ENCODE measurements at places on chromosomes 12 and 14.
A peak's percentile ranks its signal among the peaks of the same experiment; 100 is the strongest.

DNA sequence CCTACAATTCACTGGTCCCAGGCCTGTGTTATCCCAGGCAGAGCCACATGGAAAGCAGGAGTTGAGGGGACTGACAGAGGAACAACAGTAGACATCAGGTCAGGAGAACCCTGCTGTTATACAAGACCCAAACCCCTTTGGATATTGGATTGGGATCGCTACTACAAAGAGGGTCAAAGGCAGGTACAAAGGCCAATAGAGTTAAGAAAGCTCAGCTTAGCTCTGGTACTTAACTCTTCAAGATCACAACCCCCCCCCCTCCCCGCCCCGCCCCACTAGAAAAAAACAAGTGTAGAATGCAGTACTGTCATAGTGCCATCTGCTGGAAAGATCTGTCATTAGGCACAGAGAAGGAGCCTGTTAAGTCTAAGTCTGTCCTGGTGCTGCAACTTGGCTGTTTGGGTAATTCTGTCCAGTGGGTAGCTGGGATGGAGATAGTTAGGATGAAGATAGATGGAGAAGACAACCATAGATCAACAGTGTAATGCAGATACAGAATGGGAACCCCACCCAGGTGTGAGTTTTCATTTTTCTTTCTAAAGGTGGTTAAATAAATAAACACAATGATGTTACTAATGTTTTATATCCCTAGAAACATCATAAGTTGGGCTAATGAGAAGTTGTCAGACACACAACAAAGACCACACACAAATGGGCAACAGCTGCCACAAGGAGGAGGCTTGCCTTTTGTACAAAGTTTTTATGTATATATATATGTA, 17.2 kb downstream of the REM2 start:
- no peak for DNase-seq

- no peak for DNase-seq
Measured at GRCh38 chr12:6430124-6430989, 14.4 kb upstream of the CD27 start.

- DNase-seq = no peak
Measured at GRCh38 chr14:80664576-80664975, 277.0 kb downstream of the CEP128 start.

DNA sequence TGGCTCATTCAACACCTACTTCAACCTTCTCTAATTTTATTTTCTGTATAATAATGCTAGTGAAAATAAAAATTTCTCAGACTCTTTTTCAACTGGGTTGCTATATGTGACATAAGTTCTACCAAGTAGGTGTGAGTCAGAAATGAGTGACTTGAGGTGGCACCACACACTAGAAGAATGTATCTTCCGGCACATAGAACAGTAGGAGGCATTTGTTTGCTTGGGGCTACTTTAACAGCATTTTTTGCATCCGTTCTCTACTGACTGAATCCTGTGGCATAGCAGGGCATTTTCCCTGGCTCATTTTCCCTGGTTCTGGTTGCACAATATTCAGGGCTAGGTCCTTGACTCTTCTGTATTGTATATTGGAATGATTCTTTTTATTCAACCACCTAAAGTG, 194.0 kb upstream of the SLC16A7 start:
- no peak for DNase-seq

DNA sequence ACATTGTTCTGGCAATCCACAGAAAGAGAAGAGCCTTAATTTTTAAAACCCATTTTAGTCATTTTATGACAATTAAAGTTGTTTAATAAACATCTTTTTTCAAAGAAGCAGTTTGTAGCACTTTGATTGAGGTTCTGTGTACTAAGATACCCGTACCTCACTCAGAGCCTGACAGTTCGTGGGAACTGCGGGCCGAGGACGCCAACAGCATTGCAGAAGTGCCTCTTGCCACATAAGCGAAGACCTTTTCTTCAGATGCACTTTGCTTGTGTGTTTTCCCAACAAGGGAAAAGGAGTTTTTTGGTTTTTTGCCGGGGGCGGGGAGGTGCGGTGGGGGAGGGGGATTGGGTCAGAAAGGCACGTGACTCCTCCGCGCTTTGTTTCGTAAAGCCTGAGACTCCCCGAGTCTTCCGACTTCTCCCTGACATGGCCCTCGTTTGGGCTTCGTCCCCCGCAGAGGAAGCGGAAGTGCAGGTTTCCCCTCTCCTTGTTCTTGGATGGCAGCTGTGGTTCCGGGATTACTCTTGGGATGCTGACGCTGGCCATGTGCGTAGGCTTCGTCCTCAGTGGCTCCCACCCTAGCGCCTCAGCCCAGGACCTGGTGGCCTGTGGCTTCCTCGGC, 70.8 kb downstream of the WDR20 start:
- DNase-seq = no peak

GRCh38 chr12:1878695-1879094, 39.8 kb downstream of the CACNA2D4 start:
- no peak for DNase-seq

DNA sequence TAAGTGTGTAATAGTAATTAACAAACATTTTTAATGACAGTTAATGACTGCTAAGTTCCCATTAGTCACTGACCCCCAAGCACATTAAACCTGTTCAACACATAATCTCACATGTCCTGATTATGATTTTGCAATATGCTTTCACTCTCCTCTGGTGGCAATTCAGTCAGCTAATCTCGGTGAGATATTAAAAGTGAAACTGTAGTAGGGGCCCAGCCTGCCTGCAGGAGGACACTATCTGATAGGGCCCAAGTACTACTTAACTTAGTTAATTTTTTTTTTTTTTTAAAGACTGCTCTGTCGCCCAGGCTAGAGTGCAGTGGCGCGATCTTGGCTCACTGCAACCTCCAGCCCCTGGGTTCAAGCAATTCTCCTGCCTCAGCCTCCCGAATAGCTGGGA, 48.8 kb downstream of the CIT start:
- no peak for DNase-seq

GRCh38 chr12:67804168-67804567, 155.6 kb downstream of the DYRK2 start:
- peak; percentile 10 for DNase-seq

DNA sequence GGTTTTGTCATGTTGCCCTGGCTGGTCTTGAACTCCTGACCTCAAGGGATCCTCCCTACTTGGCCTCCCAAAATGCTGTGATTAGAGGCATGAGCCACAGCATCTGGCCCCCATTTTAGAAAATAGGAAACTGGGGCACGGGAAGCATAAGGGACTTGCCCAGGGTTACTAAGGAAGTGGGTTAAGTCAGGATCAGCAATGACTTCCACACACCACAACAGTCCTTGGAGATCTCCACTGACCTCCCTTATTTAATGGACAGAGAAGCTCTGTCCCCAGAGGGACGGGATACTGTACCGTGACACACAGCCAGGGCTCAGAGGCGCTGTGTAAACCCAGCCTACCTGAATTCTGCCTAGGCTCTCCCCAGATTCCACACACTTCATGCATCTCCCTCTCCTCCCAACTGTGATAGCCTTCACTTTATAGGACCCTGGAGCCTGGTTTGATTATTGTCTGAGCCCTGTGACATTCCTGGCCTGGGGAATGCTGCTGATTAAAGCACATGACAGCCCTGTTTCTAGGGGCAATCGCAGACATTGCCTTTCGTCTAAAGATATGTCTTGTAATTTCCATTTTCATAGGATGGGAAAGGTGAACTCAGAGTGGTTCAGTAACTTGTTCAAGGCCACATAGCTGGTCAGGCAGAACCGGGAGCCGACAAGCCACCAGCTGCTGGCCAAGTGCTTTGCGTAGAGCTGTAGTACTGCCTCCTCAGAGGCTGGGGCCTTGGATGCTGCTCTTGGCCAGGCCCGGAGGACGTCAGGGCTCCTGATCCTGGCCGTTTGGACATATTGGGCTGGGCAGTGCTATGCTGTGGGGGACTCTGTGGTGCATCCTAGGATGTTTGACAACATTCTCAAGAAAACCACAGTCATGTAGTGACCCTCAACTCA, 20.8 kb downstream of the SERPINA1 start:
- DNase-seq = no peak

DNA sequence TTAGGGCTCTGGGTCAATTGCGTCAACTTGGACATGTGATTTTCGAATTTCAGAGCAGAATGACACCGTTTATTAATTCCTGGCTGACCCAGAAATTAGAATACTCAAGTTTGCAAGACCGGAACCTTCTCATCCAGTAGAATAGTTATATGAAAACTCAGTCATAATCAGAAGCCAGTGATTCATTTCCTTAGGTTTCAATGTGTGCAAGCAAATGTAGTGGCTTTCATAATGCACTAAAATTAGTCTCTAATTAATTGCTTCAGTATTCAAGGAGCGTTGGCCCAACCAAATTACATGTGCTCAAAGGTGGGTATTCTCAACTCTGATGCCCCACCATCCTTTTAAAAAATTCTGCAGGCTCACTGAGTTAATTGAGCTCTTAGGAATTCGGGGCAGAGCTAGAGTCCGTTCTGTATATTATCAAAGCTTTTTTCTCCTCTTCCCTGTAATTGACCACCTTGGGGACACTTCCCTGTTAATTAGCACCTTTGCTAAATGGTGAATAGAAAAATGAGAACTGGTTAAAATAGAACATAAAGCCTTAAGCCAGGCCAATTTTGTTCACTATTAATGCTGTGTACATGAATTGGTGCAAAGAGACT, 55.4 kb downstream of the DAO start:
- DNase-seq = no peak

DNA sequence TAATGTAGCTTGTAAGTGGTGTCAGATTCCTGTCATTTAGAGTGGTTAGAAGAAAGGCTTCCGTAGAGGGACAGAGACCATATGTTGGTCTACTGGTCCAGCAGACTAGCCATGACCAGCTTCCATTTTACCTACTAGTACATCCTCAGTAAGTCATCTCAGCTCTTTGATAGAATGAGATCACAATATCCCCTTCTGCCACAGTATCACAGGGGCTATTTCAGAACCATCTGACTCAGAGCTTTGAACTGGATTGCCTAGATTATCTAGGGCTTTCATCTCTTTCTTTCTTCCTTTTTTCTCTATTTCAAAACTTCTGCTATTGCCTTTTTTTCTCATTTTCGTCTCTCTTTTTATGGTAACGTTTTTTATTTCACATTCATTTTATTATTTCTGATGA, 4.7 kb downstream of the ZDHHC17 start:
- no peak for DNase-seq

DNA sequence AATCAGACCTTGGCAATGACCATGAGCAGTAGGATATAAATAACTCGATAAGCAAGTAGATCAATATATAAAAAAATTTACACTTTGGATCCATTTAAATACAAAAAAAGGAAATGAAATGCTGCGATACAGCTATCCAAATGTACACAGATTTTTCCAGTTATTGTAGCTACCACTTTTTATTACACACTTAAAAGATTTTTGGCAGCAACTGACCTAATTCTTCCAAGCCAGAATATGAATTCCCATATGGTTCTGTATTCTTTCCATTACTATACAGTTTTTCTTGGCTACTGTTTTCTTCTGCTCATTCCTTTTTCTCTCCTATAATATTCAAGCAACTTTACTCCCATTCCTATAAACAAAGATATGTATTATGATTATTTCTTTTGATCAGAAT, 52.2 kb downstream of the TMTC1 start:
- DNase-seq = no peak

DNA sequence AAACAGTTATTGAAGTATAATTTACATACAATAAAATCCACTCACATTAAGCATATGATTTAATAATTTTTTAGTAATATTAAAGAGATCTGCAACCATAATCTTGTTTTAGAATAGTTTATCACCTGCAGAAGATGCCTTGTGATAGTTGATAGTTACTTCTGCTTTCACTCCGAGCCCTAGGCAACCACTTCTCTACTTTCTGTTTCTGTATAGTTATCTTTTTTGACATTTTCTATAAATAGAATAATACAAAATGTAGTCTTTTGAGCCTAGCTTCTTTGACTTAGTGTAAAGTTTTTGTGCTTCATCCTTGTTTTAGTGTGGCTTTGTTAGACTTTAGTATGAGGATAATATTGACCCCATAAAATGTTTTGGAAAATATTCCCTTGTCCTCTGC, 111.0 kb downstream of the MNAT1 start:
- no peak for DNase-seq

- DNase-seq = no peak
Measured at GRCh38 chr14:98593361-98593761, 678.6 kb downstream of the BCL11B start.

DNA sequence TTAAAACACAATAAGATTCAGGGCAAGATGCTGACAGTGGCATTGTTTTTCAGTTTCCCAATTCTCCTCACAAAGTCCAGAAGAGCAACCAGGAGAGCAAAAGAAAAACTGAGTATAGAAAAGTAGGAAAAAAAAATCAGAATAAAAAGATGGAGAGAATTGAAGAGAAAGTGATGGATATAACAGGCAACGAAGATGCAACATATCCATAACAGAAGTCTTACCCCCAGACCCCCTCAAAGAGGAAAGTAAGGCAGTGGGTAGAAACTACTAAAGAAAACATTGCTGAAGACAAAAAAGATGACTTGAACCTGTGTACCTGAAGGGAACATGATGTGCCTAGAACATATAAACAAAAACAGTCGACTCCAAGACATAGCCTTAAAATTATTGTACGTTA, 10.6 kb downstream of the TCL1A start:
- no peak for DNase-seq

DNA sequence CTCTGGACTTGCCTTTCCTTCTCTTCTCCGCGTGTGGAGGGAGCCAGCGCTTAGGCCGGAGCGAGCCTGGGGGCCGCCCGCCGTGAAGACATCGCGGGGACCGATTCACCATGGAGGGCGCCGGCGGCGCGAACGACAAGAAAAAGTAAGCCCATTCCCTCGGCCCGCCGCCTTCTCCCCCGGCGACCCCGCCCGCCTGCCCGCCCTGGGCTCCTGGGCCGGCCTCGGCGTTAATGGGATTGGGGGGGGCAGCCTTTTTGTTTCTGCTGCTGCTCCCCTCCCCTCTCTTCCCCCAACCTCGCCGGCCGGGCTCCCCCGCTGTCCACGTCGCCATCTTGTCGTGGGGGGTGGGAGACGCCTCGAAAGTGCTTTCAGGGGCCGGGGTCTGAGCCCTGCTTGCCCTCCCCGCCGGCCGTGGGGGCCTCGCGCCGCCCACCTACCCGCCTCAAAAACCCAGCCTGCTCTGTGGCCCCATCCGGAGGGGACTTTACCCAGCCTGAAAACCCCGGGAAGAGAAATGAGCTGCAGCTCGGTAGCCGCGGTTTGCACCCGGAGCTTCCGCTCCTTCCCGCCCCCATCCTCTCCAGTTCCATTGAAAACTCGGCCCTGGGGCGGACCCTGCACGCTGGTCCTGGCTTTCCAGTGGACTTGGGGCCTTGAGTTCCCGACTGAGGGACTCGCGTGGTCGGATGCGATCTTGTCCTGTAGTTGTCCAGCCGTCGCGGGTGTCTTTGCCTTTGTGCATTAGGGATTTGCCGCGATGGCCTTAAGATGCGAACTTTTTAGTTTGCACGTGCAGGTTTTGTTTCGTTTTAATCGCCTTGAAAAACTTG, 598 bp downstream of the HIF1A start:
- DNase-seq = no peak

DNA sequence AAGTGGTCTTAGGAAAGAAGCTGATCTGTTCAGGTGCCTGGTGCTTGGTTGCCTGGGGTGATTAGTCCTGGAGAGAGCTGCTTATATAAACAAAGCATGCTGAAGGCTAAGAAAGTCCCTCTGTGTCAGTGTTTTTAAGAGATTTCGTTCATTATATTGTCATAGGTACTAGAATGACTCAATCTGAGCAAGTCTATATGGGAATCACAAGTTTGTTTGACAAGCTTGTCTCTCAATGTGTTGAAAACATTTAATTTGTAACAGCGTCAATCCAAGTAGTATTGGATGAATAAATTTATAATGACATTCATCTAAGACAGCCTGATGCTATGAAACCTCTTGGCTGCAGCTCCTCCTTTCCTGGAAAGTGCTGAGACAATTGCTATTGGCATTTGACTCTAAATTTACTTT, 256.3 kb downstream of the TMTC2 start:
- no peak for DNase-seq
